A549 treated with CORT108297 at 1 μM for 4 hours (cell line): ENCODE measurements at places on chromosomes 12 and 14. TPM values are rescaled to one million over a fixed set of nuclear protein-coding genes. Genes with fewer than 3 reads are reported as not detected.

The IKZF4 gene
- 1.9 to 3.6 TPM (median 2.2 TPM) in 5 replicates for total RNA-seq

The KRT78 gene
- 0.08 to 0.14 TPM (median 0.10 TPM) in 3 of 5 replicates, not detected in the others for total RNA-seq

The TSPAN11 gene
- total RNA-seq = 0.05 to 0.08 TPM (median 0.08 TPM) in 5 replicates

The DRAM1 gene
- total RNA-seq = 20.6 to 27.4 TPM (median 24.8 TPM) in 5 replicates

The TAS2R42 gene
- not detected in 5 replicates for total RNA-seq

The SLCO1C1 gene
- total RNA-seq = not detected in 5 replicates

The CLEC4C gene
- not detected in 5 replicates for total RNA-seq

The GSC gene
- total RNA-seq = 0.24 to 0.76 TPM (median 0.49 TPM) in 5 replicates

The OLR1 gene
- total RNA-seq = 0.67 to 1.8 TPM (median 1.0 TPM) in 5 replicates

The CFAP251 gene
- total RNA-seq = 1.1 to 1.3 TPM (median 1.2 TPM) in 5 replicates

The SYNE3 gene
- total RNA-seq = 0.14 to 0.50 TPM (median 0.36 TPM) in 5 replicates

The AHNAK2 gene
- 182 to 238 TPM (median 196 TPM) in 5 replicates for total RNA-seq

The BIN2 gene
- 0.07 to 0.15 TPM (median 0.10 TPM) in 5 replicates for total RNA-seq

The SINHCAF gene
- 38.4 to 52.9 TPM (median 44.6 TPM) in 5 replicates for total RNA-seq

The CD163 gene
- 0.02 to 0.07 TPM in 2 of 5 replicates, not detected in the others for total RNA-seq

The STK38L gene
- total RNA-seq = 10.6 to 12.0 TPM (median 11.8 TPM) in 5 replicates

The LRRC43 gene
- total RNA-seq = 0.07 to 0.37 TPM (median 0.21 TPM) in 5 replicates
